ENCODE measurements at places on chromosomes 7 and 10.

DNA sequence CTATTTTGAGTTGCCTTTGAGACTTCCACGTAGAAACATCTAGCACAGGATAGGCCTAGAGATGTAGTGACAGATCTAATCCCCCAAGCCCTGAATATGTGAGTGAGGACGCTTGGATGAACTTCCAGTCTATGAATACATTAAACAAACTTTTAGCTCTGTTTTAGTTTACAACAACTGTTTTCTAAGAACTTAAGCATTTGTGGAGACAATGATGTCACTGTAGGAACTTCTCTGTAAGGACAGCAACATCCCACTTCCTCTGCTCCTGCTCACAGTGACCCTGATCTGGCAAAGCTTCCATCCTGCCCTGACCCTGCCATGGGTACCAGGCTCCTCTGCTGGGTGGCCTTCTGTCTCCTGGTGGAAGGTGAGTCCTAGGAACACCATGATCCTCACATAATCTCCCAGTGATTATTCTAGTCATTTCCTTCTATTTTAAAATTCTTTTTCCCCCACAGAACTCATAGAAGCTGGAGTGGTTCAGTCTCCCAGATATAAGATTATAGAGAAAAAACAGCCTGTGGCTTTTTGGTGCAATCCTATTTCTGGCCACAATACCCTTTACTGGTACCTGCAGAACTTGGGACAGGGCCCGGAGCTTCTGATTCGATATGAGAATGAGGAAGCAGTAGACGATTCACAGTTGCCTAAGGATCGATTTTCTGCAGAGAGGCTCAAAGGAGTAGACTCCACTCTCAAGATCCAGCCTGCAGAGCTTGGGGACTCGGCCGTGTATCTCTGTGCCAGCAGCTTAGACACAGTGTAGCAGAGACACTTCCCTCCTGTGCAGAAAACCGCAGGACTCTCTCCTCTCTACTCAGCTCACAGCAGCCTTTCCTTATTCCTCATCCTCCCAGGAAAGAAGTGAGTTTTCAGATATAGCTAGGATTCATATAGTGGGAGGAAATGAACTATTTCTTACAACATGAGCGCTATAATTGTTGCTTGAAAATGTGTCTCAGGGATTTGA, 194.4 kb upstream of the PRSS1 start:
- H3K27ac ChIP-seq, result no peak overlapping the region
- no peaks in the 10 kb centered on the region for H3K4me1 ChIP-seq
- no peaks in the 10 kb centered on the region for H3K36me3 ChIP-seq
- H3K4me3 ChIP-seq, result no peak overlapping the region

DNA sequence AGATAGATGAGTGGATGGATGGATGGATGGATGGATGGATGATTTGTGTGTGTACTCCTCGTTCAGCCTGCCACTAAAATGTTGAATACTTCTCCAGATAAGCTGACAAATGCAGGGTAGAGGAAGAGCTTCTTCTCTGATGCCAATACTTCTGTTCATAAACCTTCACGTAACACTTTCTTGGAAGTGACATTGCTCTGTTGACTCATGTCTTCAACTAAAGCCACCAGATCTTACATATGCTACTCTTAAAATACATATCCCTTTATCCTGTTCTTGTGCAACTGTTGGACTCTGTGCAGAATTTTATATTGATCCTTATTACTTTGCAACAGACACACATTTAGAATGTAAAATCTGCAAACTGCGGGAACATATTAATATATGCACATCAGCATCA, 26.9 kb downstream of the PIK3AP1 start:
- no peaks in the 10 kb centered on the region for H3K4me1 ChIP-seq
- DNase-seq, result no peak
- H3K27ac ChIP-seq, result no peak overlapping the region
- no peak overlapping the region for H3K4me3 ChIP-seq

DNA sequence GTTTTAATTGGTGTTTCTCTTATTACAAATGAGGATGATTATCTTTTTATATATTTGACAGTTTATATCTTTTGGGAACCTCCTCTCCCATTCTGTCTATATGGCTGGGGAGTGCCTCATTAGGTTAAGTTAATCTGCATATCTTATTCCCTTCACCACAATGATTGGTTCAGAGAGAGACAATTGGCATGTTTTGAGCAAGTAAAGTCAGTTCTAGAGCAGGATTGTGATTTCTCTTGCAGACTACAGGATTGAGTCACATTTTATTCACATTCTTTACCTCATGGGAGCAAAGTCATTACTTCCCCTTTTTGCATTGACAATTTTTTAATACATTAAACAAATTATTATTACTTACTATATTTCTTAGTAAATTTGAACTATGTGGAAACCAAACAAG, 345.6 kb downstream of the MDFIC start:
- no peak overlapping the region for H3K4me3 ChIP-seq
- no peaks in the 10 kb centered on the region for H3K36me3 ChIP-seq
- H3K27me3 ChIP-seq, result no peaks in the 10 kb centered on the region
- H3K4me1 ChIP-seq, result no peaks in the 10 kb centered on the region
- H3K27ac ChIP-seq, result no peak overlapping the region

GRCh38 chr10:111967547-111967946, 216.0 kb downstream of the GPAM start:
- no peaks in the 10 kb centered on the region for H3K4me1 ChIP-seq
- DNase-seq, result no peak
- no peak overlapping the region for H3K4me3 ChIP-seq
- H3K36me3 ChIP-seq, result no peaks in the 10 kb centered on the region
- H3K27ac ChIP-seq, result no peak overlapping the region
- no peaks in the 10 kb centered on the region for H3K27me3 ChIP-seq

DNA sequence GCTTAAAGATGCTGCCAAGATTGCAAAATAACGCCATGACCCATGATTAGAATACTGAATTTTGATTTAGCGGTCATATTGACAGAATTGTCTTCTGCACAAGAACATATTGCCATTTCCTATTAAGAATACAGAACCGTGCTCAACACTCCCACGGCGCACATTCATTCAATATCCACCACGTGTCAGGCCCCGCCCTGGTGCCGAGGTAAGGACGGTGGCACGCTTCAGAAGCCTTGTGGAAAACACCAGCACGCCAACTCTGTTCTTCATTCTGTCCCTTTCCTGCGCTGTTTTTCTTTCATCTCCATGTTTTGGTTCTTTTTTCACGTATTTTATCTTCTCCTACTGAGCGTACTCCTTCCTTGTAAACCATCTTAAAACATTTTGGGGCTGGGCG, 189.3 kb downstream of the ZMYND11 start:
- no peaks in the 10 kb centered on the region for H3K4me1 ChIP-seq
- no peak for DNase-seq
- H3K4me3 ChIP-seq, result no peak overlapping the region
- no peaks in the 10 kb centered on the region for H3K36me3 ChIP-seq
- no peaks in the 10 kb centered on the region for H3K27me3 ChIP-seq

DNA sequence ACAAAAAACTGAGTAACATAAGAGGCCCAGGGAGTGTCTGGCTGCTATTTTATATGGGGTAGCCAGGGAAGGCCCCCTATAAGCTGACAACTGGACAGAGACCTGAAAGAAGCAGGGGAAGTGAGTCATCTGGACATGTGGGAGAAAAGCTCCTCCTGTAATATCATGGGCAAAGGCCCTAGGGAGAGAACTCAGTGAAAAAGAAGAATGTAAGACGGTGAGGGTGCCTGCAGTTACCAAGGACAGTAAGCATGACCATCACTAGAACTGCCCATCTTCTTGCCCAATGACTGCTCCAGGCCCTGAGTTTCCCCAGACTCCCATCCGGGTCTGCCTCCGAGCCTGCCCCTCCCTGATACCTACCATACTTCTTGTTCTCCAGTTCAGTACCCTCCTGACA, 2.3 kb downstream of the ELMO1 start:
- no peaks in the 10 kb centered on the region for H3K36me3 ChIP-seq
- no peak overlapping the region for H3K4me3 ChIP-seq
- no peak overlapping the region for H3K27ac ChIP-seq
- H3K27me3 ChIP-seq, result no peaks in the 10 kb centered on the region
- no peak for DNase-seq

- H3K36me3 ChIP-seq, result no peaks in the 10 kb centered on the region
- no peak for DNase-seq
- H3K27me3 ChIP-seq, result no peaks in the 10 kb centered on the region
- H3K27ac ChIP-seq, result no peak overlapping the region
Measured at GRCh38 chr10:115020449-115020848, 72.7 kb upstream of the ATRNL1 start.

DNA sequence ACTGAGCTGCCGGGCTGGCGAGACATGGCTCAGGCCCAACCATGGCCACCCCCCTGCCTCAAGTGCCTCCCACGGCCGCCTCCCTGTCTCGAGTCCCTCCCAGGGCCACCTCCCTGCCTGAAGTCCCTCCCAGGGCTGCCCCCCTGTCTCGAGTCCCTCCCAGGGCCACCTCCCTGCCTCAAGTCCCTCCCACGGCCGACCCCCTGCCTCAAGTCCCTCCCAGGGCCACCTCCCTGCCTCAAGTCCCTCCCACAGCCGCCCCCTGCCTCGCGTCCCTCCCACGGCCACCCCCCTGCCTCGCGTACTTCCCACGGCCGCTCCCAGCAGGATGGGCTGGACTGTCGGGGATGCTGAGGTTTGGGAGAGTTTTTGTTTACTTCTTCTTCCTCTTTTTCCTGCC, 462.5 kb downstream of the PTPRN2 start:
- no peak for DNase-seq
- H3K4me1 ChIP-seq, result no peaks in the 10 kb centered on the region
- no peak overlapping the region for H3K27ac ChIP-seq
- H3K27me3 ChIP-seq, result no peaks in the 10 kb centered on the region
- H3K4me3 ChIP-seq, result no peak overlapping the region
- no peaks in the 10 kb centered on the region for H3K36me3 ChIP-seq

DNA sequence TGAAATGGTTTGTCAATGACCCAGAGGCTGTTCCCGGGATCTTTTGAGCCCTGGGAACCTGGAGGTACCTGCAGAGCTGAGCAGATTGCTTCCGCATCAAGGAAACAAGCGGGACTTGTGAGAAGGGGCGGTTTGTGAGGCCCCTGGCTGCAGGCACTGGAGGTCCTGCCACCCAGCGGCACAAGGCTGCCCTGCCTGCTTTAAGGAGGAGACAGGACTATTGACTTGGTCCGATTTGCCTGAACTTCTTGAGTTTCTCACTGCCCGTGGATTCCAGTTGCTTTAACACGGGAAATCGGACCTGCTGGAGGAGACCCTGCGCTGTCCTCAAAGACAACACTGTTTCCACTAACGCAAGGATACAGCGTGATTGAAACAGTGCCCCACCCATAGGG, 130.1 kb downstream of the DNAJB6 start:
- no peaks in the 10 kb centered on the region for H3K4me1 ChIP-seq
- DNase-seq, result no peak
- no peak overlapping the region for H3K27ac ChIP-seq
- peaks cover 3% of the 10 kb centered on the region for H3K27me3 ChIP-seq

DNA sequence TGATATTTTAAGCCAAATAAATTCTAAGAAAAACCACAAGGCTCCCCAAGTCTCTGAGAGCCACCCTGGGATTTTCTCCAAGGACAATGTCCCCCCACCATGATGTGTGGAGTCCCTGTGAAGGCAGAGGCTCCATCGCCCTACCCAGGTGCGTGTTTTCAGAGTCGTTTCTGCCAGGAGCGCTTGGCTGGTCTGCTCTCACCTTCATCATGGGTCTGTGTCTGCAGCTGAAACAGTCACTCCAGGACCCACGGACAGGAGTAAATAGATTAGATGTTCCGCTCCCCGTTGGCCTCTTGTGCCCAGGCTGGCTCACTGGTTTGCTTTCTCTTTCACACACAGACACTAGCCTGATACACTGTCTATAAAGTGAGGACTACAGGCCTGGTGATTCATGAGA, 217.5 kb downstream of the SFMBT2 start:
- H3K27ac ChIP-seq, result no peak overlapping the region
- H3K4me1 ChIP-seq, result no peaks in the 10 kb centered on the region
- no peaks in the 10 kb centered on the region for H3K27me3 ChIP-seq
- DNase-seq, result no peak
- no peaks in the 10 kb centered on the region for H3K36me3 ChIP-seq

DNA sequence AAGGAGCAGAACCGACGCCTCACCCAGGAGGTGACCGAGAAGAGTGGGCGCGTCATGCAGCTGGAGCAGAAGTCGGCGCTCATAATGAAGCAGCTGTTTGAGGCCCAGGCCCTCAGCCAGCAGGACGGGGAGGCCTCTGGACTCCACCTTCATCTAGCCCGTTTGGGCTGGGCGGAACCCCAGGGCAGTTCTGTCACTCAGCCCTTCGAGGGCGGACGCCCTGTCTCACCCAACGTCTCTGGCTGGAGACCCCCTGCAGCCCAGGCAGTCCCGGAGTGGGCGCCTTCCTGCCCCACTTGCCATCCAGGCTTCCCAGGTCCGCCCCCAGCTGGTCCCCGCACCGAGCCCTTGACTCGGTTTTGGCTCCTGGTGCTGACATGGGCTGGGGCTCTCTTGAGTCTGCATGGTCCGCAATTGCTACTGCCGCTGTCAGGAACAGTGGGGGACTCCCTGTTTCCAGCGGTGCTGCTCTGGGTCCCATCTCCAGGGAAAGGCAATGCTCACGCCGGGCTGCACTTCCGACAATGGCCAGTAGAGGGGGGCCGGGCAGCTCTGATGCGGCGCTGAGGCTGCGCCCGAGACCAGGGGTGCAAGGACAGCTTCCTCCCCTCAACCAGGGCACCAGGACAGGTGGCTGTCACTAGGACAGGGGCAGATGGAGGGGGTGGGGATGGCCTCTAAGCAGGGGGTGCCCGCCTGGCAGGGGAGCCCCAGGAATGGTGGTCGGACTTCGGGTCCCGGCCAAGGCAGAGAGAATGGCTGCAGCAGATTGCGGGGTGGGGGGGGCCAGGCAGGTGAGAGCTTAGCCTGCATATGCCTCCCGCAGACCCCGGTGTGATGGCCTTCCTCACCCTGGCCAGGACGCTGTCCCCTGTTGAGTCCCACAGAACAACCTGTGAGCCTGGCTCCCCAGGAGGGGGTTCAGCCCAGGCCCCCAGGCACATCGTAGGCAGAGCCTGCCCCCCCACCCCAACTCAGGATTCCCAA, 71.2 kb upstream of the KCTD7 start:
- H3K4me3 ChIP-seq, result no peak overlapping the region
- H3K36me3 ChIP-seq, result no peaks in the 10 kb centered on the region

DNA sequence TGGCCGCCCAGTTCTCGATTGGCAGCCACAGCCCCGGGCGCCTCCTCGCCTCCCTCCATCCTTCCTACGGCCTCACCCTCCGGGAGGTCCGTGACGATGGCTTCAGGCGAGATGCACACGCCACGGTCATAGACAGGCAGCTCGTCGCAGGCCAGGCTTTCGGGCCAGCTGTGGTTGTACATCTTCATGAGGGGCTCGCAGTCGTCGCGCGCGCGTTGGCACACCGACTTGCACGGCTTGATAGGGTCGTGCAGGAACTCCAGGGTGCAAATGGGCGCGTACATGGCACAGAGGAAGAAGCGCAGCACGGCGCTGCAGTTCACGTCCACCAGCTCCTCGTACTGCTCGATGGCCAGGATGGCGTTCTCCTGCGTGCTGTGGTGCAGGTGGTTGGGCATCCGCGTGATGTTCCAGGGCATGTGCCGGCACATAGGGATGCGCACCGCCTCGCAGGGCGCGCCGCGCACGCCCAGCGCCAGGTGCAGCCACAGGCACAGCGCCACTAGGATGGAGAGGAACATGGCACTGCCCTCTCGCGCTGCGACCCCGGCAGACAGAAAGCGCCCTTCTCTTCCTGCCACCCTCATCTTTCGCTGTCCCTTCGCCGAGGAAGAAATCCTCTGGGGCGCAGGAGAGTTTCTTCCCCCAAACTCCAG, 472 bp downstream of the SFRP4 start:
- peak overlapping the region; percentile 39 for H3K27ac ChIP-seq
- no peak for DNase-seq
- peak overlapping the region; percentile 42 for H3K4me3 ChIP-seq
- H3K4me1 ChIP-seq, result peaks cover 4% of the 10 kb centered on the region
- no peaks in the 10 kb centered on the region for H3K27me3 ChIP-seq
